ENCODE measurements at places on chromosomes 16 and 17.

- DNase-seq = no peak
Observed at GRCh38 chr16:15644267-15644961, 1.5 kb upstream of the MARF1 start.

- no peak for DNase-seq
Observed at GRCh38 chr17:72136692-72137091, 15.9 kb downstream of the SOX9 start.

DNA sequence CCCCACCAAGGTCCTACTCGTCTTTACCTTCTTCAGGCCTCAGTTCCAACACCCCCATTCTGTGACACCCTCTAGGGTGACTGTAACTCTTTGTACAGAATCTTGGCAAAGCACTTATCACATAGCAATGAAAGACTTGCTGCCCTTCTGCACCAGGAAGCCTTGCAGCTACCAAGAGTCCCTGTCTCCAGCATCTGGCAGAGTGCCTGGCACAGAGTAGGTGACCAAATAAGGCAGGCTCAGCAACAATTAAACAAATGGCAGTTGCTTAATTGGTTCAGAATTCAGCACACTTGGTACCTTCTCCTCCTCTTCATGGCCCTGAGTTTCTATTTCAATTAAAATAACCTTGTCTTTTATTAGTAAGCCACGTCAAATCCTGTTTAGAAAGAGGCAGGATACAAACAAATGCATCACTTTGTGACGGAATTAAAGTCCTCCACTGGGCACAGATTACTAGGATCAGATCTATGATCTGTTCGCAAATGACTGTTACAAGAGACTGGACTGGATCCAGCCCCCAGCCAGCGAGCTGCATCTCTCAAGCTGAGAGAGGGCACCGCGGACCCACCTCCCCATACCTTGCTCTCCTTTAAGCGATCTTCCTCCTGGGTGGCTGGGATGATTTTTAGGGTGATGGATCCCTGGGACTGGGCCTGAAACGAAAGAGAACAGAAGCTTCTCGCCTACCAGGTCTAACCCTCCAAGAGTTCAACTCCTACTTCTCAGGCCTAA, 9.4 kb downstream of the MPP3 start:
- DNase-seq = no peak

- DNase-seq = no peak
Observed at GRCh38 chr16:9351440-9351839, 260.0 kb downstream of the HAPSTR1 start.

DNA sequence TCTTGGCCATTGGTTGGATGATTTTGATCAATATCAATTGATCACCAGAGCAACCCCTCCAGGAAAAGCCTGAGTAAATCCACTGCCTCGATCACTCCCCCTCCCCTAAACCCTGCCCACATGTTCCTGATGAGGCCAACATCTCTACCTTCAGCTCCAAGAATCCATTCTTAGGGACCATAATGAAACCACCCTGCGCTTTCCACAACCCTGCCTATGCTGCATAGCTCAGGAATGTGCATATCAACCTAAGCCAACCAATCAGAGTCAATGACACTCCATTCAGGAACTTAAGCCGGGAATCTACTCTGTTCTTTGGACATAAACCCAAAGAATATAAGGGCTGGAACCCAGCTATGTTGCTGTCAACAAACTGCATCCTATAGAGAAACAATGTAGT, 86.3 kb downstream of the MYH11 start:
- DNase-seq = no peak

DNA sequence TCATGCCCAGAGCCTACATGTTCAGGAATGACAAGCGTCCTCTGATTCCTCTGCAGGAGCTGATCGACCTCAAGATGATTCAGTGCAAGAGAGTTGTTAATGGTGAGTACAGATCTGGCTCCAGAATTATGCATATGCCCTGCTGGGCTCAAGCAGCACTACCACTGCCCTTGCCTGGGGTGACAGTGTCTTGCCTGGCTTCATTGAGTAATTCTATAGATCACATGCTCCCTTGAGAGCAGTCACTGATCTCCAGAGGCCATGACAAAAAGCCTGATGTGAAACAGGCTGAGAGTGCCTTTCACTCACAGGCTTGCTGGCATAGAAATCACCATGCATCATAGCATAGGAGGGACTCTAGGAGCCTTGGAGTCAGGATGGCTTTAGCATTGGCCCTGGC, 26.4 kb downstream of the DUS2 start:
- DNase-seq = no peak

- DNase-seq = no peak
Observed at GRCh38 chr17:83090444-83091256, 11.2 kb downstream of the METRNL start.

- no peak for DNase-seq
Observed at GRCh38 chr16:72865258-72865657, 182.7 kb downstream of the ZFHX3 start.

DNA sequence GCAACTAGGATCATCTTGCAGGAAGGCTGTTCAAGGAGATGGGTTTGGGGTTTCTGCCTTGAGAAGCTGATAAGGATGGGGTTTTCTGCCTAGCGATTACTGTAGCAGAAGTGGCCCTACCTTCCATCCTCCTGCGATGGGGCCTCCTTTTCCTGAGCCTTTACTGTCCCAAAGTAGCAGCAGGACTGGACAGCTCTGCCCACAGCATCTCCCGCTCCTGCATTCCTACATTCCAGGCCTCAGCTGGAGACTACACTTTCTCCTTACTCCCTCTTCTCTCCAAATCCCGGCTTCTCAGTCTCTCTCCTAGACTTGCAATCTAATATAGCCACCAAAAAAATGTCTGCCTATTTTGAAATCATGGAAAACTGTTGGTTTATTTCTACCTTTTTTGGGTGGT, 355.4 kb downstream of the CA10 start:
- no peak for DNase-seq

DNA sequence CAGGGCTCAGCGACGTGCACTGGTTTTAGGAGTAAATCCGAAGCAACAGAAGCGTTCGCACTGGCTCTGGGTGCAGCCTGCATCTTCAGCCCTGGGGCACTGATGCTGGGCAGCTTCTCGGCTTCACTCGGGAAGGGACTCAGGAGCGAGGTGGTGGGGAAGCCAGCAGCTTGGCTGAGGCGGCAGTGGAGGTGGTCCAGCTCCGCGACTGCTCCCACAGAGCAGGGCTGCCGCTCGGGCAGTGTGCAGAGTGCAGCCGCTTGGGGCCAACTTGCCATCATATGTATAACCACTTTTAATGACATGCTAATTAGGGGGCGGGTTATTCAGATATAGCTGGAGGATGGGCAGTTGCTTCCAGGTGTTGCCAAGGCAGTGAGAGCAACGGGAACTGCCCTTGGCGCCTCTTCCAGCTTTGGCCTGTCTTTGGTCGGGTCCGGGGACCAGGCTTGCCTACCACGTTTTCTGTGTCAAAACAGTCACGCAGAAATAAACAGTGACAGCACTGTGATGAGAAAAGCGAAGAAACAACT, 26.7 kb downstream of the METRNL start:
- DNase-seq = no peak

GRCh38 chr17:17712268-17712924, 31.1 kb downstream of the RAI1 start:
- DNase-seq = no peak

GRCh38 chr17:79835470-79835899, 3.8 kb downstream of the CBX4 start:
- DNase-seq = no peak

DNA sequence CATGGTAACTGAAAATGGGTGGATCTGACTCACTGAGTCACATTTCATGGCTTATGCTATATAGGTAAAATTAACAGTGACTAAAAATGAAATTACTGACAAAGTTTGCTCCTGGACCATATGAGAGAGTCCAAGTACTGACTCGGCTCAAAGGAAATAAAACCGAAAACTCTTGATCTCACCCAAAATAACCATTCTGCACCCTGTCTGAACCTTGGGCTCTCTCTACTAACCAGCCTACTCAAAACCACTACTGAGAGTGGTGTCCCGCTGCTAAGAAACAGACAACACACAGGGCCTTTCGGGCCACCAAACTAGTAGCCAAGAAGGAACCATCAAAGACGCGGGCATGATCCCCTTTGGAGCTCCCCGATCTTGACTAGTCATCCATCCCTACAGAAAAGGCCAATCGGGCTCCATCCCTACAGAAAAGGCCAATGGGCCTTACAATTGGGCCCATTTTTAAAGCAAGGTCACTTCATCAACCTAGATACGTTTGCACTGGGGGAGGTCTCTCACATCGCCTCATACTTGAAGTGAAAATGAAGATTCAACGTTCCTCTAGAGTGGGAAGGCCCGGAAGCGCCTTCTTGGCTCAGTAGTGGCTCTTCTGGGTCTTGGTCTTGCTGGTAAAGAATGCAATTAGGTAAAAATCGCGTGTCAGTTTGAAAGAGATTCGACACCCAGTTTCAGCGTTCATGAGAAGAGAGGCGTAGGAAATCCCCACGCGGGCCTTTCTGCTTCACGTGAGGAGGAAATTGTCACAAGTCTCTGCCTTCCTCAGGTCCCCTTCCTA, 720 bp upstream of the ZPBP2 start:
- DNase-seq = no peak

- DNase-seq = no peak
Observed at GRCh38 chr17:37648555-37648954, 5.3 kb upstream of the DDX52 start.

GRCh38 chr17:72121164-72122009, 567 bp downstream of the SOX9 start:
- DNase-seq = no peak

DNA sequence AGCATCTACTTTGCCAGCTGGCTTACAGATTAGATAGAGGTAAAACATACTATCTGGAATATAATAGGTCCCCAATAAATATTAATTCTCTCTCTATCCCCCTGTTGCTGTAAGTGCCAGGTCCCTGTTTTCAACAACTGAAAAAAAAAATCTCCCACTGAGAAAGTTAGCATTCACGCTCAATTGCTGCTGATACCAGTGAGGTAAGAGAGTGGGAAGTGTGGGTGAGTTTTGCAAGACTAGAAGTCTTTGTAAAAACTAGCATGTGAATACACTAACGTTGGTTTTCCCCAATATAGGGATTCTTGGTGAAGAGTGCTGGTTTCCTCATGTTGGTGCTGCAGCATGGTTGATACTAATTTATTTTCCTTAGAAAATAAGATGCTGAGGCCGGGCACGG, 11.7 kb upstream of the TAOK1 start:
- DNase-seq = no peak

- DNase-seq = no peak
Observed at GRCh38 chr16:50501986-50502615, 46.1 kb upstream of the NKD1 start.

- DNase-seq = no peak
Observed at GRCh38 chr17:31373150-31374093, 18.1 kb upstream of the RAB11FIP4 start.

DNA sequence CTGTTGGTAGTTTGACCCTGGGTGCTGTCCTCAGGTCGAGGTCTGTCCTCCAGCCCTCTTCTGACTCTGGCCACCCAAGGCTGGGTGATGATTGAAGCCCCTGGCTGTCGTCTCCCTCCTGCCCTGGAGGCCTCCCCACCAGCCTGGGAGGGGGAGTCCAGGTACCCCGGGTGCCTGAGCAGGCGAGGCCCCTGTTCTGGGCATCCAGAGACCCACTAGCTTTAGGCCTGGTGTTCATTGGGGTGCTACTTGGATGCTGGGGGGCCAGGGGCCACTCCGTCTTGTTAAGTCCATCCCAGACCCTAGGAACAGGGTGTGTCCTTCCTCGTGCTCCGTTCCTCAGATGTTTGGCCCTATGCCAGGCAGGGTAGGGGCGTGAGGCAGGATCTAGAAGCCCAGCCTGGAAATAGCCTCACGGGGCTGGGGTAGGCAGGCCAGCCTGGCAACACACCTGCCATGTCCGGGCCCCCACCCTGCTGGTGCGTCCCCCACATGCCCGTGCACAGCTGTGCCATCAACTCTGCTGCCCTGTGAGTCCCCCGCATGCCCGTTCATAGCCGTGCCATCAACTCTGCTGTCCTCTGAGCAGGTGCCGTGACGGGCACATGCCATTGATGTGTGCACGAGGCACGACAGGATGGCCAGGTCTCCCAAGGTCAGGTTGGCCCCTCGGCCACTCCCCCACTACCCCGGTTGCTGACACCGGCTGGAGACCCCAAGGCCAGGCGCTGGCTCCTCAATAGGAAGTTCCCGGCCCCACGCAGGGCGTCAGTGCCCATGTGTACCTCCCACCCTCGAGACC, 36.9 kb downstream of the GINS2 start:
- no peak for DNase-seq

Measured in forelimb muscle (tissue), 1 donor.